ENCODE measurements at places on chromosomes 2 and 18.

GRCh38 chr2:159711562-159712142 is 654 bp upstream of the MARCHF7 start:
- DNase-seq: no peak

GRCh38 chr2:129929321-129930290 is 49.9 kb upstream of the RAB6C start:
- DNase-seq: no peak

DNA sequence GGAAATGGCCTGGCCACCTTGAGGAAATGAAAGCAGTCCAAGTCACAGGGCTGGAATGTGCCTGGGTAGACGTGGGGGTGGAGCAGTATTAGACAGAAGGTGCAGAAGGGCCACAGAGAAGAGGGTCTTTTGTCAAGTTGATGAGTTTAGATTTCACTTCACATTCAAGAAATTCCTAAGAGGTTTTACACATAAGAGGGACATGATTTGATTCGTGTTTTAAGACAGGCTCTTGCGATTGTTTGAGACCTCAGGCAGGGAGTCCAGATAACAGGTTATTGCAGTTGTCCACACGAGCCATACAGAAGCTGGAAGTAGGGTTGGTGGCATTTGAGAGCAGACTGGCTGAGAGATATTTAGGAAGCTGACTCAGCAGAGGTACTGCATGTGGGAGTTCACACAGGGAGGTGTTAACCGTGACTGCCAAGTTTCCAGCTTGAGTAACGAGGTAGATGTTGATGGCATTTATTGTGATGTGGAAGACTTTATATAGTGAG is 64.6 kb downstream of the NEB start:
- no peak for DNase-seq

GRCh38 chr18:60066219-60066975 is 166.6 kb downstream of the PMAIP1 start:
- DNase-seq: no peak

- DNase-seq: no peak
Measured at GRCh38 chr2:219172231-219173154, 2.7 kb upstream of the SLC23A3 start.
